Fibroblast of lung (primary cell): ENCODE measurements at places on chromosomes 16 and 17. TPM values are rescaled to one million over a fixed set of nuclear protein-coding genes. Genes with fewer than 3 reads are reported as not detected.

Gene MT1M
- 6.9 and 8.5 TPM in 2 replicates for polyA plus RNA-seq

Gene SULT1A2
- not detected in 2 replicates for polyA plus RNA-seq

Gene FADS6
- not detected in 2 replicates for polyA plus RNA-seq

Gene KRT33B
- polyA plus RNA-seq, result not detected in 2 replicates

Gene CCL13
- polyA plus RNA-seq, result 1.7 TPM in 1 of 2 replicates, not detected in the other

Gene C17orf113
- 0.02 and 0.07 TPM in 2 replicates for polyA plus RNA-seq

Gene XYLT1
- polyA plus RNA-seq, result 9.3 and 13.9 TPM in 2 replicates

Gene MYH8
- polyA plus RNA-seq, result 0.01 TPM in 1 of 2 replicates, not detected in the other

Gene ADGRG3
- polyA plus RNA-seq, result not detected in 2 replicates

Gene CPHXL2
- polyA plus RNA-seq, result not detected in 2 replicates

Gene TMEM98
- polyA plus RNA-seq, result 172 and 220 TPM in 2 replicates

Gene ARMC5
- 1.7 and 3.4 TPM in 2 replicates for polyA plus RNA-seq

Gene SALL1
- 0.10 and 0.14 TPM in 2 replicates for polyA plus RNA-seq

Gene FBXW10
- polyA plus RNA-seq, result 0.03 TPM in 1 of 2 replicates, not detected in the other

Gene NOG
- 0.73 TPM in 2 replicates for polyA plus RNA-seq

Gene PRKCB
- 0.01 and 0.03 TPM in 2 replicates for polyA plus RNA-seq

Gene SMTNL2
- polyA plus RNA-seq, result 0.03 and 0.17 TPM in 2 replicates

Gene NACA2
- polyA plus RNA-seq, result 0.17 TPM in 1 of 2 replicates, not detected in the other

Gene ACE
- 0.92 and 3.4 TPM in 2 replicates for polyA plus RNA-seq

Gene MYH4
- not detected in 2 replicates for polyA plus RNA-seq

Gene FOXN1
- polyA plus RNA-seq, result not detected in 2 replicates

Gene ADAM11
- polyA plus RNA-seq, result 0.18 and 0.52 TPM in 2 replicates

Gene TUBG2
- polyA plus RNA-seq, result 13.1 and 13.5 TPM in 2 replicates

Gene CD68
- polyA plus RNA-seq, result 90.4 and 250 TPM in 2 replicates

Gene ITGAL
- polyA plus RNA-seq, result not detected in 2 replicates

Gene CA5A
- not detected in 2 replicates for polyA plus RNA-seq

Gene CCDC144A
- polyA plus RNA-seq, result 0.05 and 2.5 TPM in 2 replicates

Gene CLDN9
- polyA plus RNA-seq, result not detected in 2 replicates

Gene CIBAR2
- 0.10 TPM in 1 of 2 replicates, not detected in the other for polyA plus RNA-seq

Gene TAT
- not detected in 2 replicates for polyA plus RNA-seq

Gene CMTM1
- 0.87 and 0.99 TPM in 2 replicates for polyA plus RNA-seq

Gene CTF1
- 8.8 and 9.8 TPM in 2 replicates for polyA plus RNA-seq

Gene CBX2
- 0.77 and 1.3 TPM in 2 replicates for polyA plus RNA-seq

Gene DNAH9
- not detected in 2 replicates for polyA plus RNA-seq

Gene KREMEN2
- polyA plus RNA-seq, result not detected in 2 replicates

Gene NXPH3
- polyA plus RNA-seq, result 0.19 and 0.36 TPM in 2 replicates

Gene SBK1
- polyA plus RNA-seq, result 0.01 TPM in 1 of 2 replicates, not detected in the other

Gene NPIPA3
- polyA plus RNA-seq, result 0.52 and 1.3 TPM in 2 replicates

Gene ABCC12
- not detected in 2 replicates for polyA plus RNA-seq

Gene HNF1B
- polyA plus RNA-seq, result not detected in 2 replicates

Gene SLC16A5
- 1.5 and 2.4 TPM in 2 replicates for polyA plus RNA-seq

Gene PRR35
- polyA plus RNA-seq, result not detected in 2 replicates

Gene RAB11FIP4
- 0.14 and 0.16 TPM in 2 replicates for polyA plus RNA-seq

Gene TPPP3
- 2.9 and 6.5 TPM in 2 replicates for polyA plus RNA-seq

Gene ANKRD11
- 41.5 and 48.8 TPM in 2 replicates for polyA plus RNA-seq

Gene ITPRIPL2
- 19.8 and 23.1 TPM in 2 replicates for polyA plus RNA-seq

Gene LITAFD
- polyA plus RNA-seq, result not detected in 2 replicates

Gene MEAK7
- polyA plus RNA-seq, result 19.6 and 23.4 TPM in 2 replicates

Gene AGRP
- not detected in 2 replicates for polyA plus RNA-seq

Gene CLEC18A
- 0.07 TPM in 1 of 2 replicates, not detected in the other for polyA plus RNA-seq

Gene HS3ST4
- polyA plus RNA-seq, result not detected in 2 replicates

Gene KRTAP3-3
- not detected in 2 replicates for polyA plus RNA-seq

Gene PRAC2
- not detected in 2 replicates for polyA plus RNA-seq

Gene MYO15A
- 0.42 and 0.55 TPM in 2 replicates for polyA plus RNA-seq

Gene CDRT15L2
- not detected in 2 replicates for polyA plus RNA-seq

Gene SPOP
- 35.0 and 46.7 TPM in 2 replicates for polyA plus RNA-seq
